T-helper 2 cell treated with Interferon-gamma antibody and Interleukin-4, amounts not matched to agents 5 μg/mL and 100 μg/mL, for 36 hours (primary cell): ENCODE measurements at places on chromosomes 7 and 10.

DNA sequence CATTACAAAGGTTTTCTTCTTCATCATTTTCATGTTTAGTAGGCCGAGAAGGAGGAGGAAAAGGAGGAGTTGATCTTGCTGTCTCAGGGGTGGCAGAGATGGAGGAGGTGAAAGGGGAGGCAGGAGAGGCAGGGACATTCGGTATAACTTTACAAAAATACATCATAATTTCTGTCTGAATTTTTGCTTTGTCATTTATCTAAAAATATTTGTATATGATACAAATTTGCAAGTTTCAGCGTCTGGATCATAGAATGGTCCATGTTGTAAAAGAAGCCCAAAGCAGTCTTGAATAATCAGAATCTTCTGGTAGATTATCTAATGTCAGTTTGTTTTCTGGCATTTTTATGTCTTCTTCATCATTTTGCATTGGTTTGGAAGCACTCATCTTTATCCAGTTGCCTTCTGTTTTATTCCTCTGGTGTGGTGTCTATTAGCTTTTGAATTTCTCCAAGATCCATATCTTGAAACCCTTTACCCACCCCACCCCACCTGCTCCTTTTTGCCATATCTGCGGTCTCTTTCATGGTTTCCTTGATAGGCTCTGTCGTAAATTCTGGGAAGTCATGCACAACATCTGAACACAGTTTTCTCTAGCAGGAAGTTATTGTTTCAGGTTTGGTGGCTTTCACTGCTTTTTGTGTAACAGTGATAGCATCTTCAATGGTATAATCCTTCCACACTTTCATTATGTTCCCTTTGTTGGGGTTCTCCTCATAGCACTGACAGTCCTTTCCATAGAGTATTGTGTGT is 95.0 kb downstream of the ST7 start:
- DNase-seq: no peak

- DNase-seq: no peak
These were observed 10.5 kb upstream of the DEPP1 start for GRCh38 chr10:44988957-44989585.

- DNase-seq: no peak
These were observed 14.0 kb upstream of the RALA start for GRCh38 chr7:39609113-39609934.

DNA sequence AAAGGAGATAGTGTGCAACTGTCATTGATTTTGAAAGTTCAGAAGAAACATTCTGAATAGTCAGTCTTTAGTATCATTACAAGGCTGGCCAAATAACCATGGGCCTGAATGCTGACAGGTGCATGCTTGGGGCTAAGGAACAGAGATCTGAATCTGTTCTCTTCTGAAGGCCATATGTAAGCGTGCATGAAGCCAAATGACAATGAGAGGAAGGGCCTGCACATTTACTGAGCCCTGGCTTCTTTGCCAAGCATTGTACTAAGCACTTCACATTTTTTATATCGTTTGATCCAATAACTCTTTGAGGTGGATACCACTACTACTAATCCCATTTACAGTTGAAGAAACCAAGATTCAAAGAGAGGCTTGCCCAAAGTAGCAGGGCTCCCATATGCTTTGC is 22.5 kb upstream of the TIAL1 start:
- DNase-seq: no peak

GRCh38 chr7:69692611-69693010 is 94.3 kb downstream of the AUTS2 start:
- DNase-seq: no peak

GRCh38 chr10:119517235-119518141 is 25.0 kb downstream of the RGS10 start:
- DNase-seq: peak; percentile 68

DNA sequence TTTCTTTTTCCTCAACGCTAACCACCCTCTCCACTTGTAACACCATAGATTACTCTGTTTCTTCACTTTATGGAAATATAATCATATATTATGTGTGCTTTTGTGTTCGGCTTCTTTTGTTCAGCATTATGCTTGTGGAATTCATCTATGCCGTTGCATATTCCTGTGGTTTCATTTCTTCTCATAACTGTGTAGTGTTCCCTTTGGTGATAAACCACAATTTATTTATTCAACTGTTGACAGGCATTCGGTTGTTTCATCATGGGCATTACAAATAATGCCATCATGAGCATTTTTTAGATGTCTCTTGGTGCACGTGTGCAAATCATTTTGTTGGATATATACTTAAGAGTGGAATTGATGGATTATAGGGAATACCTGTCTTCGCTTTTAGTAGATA is 12.1 kb downstream of the AVL9 start:
- DNase-seq: no peak

DNA sequence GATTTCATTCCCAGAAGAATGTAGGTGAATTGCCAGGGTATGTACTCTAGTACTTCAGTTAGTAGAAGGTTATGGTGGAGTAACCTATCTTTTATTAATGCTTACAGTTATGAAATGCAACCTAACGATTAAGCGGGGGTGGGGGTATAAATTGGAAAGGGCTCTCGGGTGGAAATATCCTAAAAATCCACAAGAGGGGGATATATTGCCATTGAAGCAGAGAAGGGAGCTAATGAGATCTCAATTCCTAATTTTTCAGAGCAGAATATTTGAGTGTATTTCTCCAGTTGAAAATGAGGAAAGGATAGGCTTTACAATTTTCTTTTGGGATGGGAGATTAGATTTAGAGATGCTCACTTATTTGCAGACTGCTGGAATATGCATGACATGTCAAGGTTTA is 90.8 kb downstream of the DNAJB9 start:
- no peak for DNase-seq

DNA sequence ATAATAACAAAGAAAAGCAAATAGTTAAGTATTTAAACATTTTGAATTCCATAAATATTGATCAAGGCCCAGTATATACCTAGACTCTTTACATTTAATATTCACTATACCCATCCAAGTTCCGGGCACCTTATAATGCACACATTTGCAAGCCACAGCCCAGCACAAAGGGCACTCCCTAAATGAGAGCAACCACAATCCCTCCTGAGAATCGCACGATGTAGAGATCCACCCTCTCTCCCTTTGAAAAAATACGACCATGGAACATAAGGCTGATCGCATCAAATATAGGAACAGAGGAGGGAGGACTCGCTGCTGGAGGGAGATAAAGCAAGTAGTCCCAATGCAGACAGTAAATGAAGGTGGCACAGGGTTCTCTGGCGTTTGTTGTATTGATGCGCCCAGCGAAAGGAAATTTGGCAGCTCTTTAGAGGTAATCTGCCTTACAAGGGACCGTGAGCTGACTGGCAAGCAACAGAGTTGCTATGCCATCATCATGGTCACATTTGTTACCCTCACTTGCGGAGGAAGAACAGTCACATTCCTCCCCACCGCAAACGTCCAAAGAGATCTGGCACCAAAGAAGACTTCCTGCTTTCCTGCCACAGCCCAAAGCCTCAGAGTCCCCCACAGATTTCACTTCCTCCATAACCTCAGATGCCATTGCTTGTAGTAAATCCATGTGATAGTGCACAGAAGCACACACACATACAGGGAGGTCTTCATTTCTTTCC is 16.1 kb upstream of the TAS2R40 start:
- peak; percentile 11 for DNase-seq
